ENCODE measurements at places on chromosomes 13 and 19.

GRCh38 chr13:38384171-38384570 lies 34.5 kb downstream of the UFM1 start:
- DNase-seq: no peak

- no peak for DNase-seq
Observed at GRCh38 chr13:41017817-41018601, 1.1 kb downstream of the ELF1 start.

DNA sequence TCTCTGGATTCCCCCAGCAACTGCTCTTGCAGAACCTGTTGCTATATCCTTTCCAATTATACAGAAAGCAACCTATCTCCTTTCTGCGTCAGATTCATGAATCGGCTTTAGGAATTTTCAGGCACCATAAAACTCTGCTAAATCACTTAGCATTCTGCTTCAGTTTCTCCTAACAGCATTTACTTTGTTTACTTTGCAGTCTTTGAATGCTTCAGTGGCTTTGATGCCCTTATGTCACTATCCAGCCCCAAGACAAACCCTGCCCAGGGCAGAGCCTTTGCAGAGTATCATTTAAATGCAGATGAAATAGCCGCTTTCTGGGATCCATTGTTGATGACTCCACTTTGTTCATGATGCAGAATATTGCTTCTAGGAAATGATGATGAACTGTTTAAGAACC lies 43.1 kb downstream of the SLITRK1 start:
- no peak for DNase-seq

DNA sequence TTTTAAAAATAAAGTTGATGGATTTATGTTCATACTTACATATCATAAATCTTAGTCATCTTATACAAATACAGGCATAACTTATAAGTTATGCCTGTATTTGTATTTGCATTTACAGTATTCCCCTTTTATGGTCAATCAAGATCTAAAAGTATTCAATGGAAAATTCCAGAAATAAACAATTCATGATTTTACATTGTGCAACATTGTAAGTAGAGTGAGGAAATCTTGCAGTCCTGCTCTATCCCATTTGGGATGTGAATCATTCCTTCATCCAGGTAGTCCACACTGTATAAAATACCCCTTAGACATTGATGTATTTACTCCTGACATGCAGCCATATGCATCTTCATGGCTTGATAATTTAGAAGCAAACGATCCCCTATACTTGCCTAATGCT lies 795.3 kb downstream of the SLITRK1 start:
- DNase-seq: no peak

GRCh38 chr19:31249217-31249616 lies 100.0 kb downstream of the TSHZ3 start:
- DNase-seq: no peak

- DNase-seq: no peak
Observed at GRCh38 chr13:68390987-68391386, 1160.9 kb upstream of the PCDH9 start.

DNA sequence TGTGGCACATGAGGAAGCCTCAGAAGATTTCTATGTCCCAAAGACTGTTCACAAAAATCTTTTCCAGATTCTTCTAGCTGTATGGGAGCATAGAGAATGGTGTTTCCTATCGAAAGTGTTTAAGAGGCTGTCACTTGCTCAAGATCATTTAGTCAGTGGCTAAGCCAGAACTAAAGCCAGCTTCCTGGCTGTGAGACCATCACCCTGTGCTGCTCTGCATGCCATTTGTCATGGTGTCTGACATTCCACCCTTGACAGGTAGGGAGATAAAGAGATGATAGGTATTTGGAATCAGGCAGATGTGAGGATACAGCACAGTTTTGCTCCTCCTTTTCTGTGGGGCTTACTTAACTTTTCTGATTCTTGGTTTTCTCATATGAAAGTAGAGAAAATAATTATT lies 177.3 kb downstream of the DNAJC15 start:
- DNase-seq: no peak

GRCh38 chr13:77345150-77345780 lies 18.4 kb upstream of the MYCBP2 start:
- no peak for DNase-seq

DNA sequence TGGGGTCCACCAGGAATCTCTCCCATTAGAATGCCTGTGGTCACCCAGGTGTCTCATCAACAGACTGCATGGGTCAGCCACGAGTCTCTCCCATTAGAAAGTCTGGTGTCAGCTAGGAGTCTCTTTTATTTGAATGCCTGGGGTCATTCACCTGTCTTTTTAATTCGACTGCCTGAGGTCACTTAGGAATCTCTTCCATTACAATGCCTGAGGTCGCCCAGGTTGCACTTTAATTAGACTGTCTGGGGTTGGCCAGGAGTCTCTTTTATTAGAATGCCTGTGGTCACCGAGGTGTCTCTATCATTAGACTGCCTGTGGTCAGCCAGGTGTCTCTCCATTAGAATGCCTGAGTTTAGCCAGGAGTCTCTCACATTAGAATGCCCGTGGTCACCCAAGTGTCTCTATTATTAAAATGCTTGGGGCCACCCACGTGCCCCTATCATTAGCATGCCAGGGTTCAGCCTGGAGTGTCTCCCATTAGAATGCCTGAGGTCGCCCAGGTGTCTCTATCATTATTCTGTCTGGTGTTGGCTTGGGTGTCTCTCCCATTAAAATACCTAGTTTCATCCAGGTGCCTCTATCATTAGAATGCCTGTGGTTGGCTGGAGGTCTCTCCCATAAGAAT lies 1474.3 kb downstream of the UQCRFS1 start:
- DNase-seq: peak; percentile 38

DNA sequence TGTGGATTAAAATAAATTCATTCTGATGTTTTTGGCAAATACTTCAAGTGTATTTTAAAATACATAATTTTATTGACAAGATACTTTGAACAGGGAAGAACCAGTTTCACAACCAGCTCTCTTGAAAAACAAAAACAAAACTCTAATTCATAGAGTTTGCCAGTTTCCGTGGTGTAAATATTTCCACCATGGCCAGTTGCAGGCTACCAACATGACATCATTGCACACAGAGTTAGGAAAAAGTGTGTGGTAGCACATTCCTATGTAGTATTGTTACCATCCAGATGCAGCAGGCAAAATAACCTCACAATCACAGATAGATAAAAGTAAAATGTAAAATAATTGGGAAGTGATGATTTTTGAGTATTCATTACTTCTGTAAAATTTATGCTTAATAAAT lies 7.7 kb upstream of the RNF113B start:
- DNase-seq: no peak

- no peak for DNase-seq
Observed at GRCh38 chr13:110471833-110472162, 89.7 kb downstream of the RAB20 start.

DNA sequence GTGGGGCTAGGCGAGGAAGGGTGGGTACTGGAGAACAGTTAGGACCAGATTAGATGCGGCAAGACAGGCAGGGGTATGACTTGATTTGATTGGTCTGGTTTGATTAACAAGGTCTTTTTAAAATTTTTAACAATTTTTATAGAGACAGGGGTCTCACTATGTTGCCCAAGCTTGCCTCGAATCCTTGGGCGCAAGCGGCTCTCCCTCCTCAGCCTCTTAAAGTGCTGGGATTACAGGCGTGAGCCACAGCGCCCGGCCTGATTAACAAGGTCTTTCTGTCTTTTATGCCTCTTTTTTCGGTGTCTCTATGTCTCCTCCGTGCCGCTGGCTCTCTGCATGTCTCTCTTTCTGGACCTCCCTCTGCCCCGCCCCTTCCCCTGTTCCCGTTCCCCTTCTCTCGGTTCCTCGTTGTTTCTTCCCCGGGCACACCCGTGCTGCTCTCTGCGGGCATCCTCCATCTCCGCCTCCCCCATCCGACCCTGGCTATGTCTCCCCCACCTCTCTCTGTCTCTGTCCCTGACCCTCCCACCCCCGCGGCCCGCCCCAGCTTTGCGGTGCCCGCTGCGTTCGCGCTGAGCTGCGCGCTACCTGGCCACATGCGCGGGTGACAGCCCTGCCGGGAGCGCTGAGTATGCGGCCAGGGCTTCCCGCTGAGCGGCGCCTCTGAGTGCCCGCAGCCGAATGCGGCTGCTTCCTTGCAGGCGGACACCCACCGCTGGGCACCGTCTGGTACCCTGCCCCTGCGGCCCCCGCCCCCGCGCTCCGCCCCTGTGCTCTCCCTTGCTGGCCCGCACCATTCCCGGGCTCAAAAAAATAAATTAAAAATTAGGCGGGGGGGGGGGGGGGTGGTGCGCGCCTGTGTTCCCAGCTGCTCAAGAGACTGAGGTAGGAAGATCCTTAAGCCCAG lies 8.1 kb upstream of the SDHAF1 start:
- DNase-seq: no peak

- no peak for DNase-seq
Observed at GRCh38 chr19:31511696-31512095, 162.5 kb upstream of the TSHZ3 start.

DNA sequence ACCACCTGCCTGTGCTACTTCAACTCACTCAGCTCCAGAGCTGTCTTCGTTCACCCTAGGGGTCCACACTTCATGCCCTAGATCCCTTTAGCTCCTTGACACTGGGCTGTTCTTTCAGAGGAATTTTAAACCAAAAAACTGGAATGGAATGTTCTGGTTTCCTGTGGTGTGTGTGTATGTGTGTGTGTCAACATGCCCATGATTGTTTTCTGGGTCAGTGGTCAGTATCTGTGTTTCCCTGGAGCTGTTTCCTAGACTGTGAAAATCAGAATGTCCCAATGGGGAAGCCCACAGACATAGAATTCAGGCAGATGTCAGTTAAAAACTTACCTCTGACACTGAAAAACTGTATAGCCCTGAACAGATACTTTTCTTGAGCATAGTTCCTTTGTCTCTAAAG lies 1.3 kb downstream of the PMIS2 start:
- DNase-seq: no peak

DNA sequence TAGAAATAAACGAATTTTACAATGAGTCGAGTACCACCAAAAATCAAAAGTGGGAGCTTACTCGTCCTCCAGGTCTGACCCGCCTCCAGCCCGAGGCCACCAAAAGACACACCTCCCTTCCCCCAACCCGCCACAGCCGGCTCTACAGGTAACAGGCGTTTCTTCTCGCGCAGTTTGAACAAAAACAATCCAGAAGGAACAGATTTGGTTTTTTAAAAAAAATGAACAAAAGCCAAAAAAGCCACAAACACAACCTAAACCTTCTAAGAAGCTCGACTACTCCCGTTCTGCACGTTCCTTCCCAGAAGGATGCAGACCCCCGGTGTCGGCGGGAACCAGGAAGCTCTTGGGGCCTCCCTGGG lies 671 bp downstream of the ZDHHC20 start:
- peak; percentile 71 for DNase-seq

GRCh38 chr19:18160971-18161635 lies 8.1 kb downstream of the PIK3R2 start:
- DNase-seq: peak; percentile 93

- peak; percentile 77 for DNase-seq
Observed at GRCh38 chr19:1131718-1132551, 28.1 kb downstream of the GPX4 start.

DNA sequence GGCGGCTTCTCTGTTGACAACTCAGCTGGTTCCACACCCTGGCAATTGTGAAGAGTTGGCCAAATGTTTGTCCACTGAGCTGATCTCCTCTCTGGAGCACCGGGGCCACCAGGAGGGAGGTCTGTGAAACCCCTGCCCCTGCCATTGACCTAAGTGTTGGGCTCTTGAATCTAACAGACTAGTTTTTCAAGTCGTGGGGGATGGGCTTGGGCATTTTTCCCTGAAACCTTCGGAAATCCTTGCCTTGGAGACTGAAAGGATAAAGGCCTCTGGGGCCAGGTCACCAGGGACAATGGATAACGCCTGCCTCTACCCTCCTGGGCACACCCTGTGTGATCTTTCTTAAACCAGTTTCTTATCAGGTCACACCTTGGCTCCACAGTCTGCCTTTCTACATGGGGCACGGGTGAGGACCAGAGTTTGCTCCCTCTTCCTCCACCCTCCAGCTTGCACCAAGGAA lies 881 bp downstream of the GEMIN7 start:
- no peak for DNase-seq

GRCh38 chr19:38228491-38229439 lies 4.7 kb upstream of the DPF1 start:
- no peak for DNase-seq

DNA sequence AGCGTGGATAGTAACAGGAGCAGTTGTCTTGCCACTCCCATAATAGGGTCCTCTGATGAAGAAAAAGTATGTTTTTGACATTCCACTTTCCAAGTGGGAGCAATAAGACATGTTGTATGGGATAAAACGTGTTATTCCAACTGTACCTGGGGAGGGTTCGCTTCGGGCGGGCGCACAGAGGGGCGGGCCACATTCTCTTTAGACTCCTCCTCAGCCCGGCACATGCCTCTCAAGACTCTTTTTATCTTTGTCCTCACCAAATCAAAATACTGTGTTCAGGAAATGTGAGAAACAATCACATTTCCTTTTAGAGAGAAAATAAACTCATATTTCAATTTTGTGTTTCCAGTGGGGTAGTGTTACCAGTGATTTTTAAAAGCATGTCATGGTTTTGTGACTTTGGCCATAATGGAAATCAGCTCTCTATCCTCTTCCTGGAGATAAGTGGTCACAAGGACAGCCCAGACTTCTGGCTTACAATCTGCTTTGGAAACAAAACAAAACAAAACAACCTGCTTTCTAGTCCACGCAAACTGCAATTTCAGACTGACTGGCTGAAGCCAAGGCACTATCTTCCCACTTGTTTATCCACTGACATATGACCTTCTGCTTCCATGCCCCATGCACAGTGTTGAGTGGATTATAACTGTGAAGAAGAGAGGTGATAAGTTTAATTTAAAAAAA lies 276.1 kb downstream of the NALCN start:
- no peak for DNase-seq

DNA sequence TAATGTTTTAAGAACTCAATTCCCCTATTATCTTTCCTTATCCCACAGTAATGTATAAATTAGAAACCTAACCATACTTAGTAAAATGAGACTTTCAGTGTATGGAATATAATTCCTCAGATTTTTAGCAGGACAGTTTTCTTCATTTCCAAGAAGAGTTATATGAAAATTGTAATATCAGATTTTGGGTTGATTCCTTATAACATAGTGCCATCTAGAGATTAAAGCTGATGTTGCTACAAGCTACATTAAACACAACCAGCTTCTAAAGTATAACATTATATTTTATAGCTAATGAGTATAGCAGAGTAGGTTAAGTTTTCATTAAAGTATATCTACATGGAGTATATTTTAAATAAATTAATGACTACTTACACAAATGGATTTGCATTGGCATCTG lies 99.7 kb upstream of the MIR17HG start:
- no peak for DNase-seq

DNA sequence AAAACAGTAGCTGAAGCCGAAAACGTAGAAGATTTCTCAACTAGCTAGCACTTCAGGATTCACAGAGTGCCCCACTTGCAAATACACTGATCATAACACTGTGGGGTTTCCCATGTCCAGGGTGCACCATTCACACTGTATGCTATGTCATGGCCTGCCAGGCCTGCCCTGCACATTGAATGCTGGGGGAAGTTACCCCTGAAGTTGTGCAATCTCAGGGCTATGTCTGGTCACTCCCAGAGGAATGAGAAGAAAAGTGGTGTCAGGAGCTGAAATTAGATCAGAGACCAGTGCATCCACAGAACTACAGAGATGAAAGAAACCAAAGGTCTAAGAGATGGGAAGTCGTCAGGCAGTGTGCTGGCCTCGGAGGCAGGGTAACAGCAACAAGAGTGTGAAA lies 196.8 kb downstream of the RAP2A start:
- no peak for DNase-seq

Measured in stimulated activated effector memory CD8-positive, alpha-beta T cell treated with anti-CD3 and anti-CD28 coated beads, Interleukin-12 subunit alpha, Interleukin-12 subunit beta, amount 100 ng/mL, for 72 hours (primary cell).